Occipital lobe (tissue), 3 donors: ENCODE measurements at places on chromosomes 6 and 20.

GRCh38 chr20:20843982-20844381, 131.5 kb upstream of the RALGAPA2 start:
- DNase-seq = no peak

DNA sequence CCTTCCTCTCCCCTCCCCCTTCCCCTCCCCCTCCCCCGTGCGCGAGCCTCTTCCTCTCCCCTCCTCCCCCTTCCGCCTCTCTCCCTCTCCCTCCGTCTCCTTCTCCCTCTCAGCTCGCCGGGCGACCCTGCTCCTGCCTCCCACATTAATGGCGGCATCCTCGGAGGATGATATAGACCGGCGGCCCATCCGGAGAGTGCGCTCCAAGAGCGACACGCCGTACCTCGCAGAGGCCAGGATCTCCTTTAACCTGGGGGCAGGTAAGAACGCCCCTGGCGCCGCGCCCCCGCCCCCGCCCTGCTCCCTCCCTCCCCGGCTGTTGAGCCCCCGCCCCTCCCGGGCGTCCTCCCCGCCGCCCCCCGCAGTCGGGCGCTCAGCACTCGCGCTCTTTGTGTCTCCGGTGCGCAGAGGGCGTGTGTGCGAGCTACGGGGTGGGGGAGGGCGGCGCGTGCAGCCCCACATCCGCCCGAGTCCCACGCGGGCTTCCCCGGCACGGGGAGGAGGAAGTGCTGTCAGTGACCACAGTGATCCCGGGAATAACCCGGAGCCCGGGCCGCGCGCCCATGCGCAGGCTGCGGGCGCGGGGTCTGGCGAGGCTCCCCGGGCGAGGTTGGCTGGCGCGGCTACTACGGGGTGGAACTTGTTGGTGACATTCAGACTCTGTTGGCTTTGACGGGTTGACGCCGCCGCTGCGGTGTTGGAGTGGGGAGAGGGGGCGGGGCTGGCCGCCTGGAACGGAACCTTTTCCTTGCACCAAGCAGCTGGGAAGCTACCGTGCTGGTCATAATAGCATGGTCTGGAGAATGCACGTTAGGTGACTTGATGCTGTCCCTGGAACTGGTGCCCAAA, 33.2 kb downstream of the PHACTR1 start:
- DNase-seq = no peak

DNA sequence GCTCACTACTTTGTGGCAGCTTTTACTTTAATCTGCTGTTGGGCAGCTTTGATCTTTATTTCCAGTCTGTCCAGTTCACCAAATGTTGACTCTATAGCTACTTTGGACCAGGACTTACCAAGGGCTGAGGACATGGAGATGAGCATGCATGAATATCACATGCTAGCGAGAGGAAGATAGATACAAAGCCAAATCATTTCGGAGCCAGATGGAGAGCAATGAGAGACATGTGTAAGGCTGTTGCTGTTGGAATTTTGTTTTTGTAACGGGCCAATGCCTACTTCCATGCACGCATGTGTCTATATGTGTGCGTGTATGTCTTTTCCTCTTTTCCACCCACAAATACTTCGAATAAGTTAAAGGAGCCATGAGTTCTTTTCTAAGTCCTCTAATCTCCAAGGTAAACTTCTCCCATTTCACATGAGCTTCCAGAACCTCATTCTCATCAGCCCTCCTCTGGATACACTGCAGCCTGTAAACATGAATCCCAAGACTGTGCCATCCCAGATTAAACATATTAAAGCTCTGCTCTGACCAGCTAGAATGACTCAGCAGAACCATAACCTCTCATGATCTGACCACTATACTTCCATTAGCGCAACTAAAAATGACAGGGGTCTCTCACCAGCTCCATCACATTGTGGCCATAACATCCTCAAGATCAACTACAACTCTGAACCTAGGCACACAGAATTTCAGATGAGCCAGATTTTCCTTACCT, 160.7 kb downstream of the LRFN2 start:
- no peak for DNase-seq

DNA sequence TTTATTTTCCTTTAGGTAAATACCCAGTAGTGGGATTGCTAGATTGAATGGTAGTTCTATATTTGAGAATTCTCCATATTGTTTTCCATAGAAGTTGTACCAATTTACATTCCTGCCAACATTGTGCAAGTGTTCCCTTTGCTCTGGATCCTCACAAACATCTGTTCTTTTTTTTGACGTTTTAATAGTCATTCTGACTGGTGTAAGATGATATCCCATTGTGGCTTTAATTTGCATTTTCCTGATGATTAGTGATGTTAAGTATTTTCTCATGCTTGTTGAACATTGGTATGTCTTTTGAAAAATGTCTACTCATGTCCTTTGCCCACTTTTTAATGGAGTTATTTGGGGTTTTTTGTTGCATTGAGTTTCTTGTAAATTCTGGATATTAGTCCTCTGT, 85.6 kb downstream of the UBE3D start:
- DNase-seq = no peak

DNA sequence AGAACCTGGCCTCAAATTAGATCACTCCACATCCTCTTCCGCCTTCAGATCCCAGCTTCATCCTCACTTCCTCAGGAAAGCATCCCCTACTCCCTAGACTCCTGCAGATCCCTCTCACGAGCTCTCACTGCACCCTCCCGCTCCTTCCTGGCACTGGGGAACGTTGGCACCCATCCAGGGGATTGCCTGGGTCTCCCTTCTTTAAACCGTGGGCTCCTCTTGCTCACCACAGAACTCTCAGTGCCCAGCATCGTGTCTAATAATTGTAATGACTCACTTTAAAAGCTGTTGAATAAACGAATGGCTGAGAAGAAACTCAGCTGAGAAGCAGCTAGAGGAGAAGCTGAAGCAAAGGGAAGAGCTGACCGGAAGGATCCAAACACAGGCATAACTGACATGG, 20.4 kb downstream of the ZC3H12D start:
- DNase-seq = no peak

DNA sequence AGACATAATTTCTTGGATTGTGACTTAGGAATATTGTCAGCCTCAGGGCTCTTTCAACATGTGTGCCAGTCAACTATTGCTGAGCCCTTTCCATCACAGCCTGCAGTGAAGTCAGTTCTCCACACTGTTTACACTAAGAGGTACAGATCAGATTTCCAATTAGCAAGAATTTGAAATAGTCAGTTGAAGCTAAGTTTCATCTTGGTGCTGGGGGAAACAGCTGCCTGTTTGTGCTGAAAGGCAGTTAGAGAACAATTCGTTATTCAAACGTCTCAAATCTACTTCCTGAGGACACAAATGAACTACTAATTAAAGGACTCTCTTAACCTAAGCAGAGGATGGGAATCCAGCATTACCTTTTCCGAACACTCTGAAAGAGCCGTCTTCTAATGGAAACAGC, 25.9 kb downstream of the ADGRF1 start:
- DNase-seq = no peak

GRCh38 chr6:129498950-129499842, 210.8 kb downstream of the ARHGAP18 start:
- no peak for DNase-seq

DNA sequence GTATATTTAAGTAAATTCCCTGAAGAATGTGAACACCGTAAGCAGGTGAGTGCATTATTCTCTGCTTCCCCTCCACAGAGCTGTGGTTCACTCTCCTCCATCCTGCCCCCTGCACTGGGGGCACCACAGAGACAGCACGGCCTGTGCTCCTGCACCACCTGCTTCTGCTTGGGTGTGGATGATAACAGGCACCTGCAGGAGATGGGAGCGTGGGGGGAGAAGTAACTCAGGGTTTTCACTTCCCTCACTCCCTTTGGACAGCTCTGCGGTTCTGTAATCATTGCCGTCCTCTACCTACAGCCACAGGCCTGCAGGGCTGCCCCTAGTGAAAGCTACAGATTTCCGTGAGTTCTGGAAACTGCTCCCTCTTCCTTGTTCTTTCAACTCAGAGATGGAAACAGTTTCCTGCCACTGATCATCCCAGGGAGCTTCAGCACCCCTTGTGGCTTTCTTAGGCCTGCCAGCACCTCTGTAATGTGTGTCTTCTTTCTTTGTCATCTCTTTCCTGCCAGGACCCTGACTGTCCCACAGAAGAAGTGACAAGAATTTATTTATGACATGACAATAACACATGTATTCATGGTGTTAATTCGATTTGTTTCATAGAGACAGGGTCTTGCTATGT, 21.3 kb upstream of the MICB start:
- DNase-seq = no peak

GRCh38 chr20:59364611-59365010, 64.2 kb downstream of the EDN3 start:
- DNase-seq = no peak

DNA sequence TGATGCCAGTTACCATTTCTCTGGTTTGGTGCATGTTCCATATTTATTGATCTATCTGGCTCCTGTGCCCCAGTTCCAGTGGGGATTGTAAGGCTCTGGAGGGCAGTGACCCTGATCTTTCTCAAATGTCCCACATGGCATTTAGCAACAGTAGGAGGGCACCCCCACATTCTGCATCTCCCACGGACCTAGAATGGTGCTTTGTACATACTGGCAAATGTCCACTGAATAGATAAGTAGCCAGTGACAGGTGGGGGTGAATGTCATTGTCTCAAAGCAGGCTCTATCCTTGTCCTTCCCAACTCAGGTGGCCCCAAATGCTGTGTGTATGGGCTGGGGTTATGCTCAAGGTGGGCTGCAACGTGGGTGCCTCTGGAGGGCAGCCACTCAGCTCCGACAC, 84.2 kb downstream of the TMEM242 start:
- DNase-seq = no peak

DNA sequence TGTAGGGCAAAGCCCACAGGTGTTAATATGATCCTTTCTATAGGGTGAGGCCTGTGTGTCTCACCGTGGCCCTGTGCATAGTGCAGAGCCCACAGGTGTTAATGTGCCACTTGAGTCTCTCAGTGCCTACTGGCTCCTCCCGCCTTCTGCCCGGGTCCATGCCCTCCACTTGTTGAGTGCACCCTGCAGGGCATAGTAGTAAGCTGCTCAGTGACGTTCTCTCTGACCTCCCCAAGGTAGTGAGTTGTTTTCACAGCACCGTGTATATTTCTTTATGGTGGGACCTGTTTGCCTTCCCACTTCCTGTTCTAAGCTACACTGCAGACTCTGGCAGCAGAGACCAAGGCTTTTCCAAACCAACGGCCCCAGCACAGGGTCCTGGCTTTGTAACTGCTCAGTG, 64.5 kb upstream of the SLC22A1 start:
- no peak for DNase-seq
